Testis (tissue), 5 donors: ENCODE measurements at places on chromosomes 2 and 18.
A peak's percentile ranks its signal among the peaks of the same experiment; 100 is the strongest.

DNA sequence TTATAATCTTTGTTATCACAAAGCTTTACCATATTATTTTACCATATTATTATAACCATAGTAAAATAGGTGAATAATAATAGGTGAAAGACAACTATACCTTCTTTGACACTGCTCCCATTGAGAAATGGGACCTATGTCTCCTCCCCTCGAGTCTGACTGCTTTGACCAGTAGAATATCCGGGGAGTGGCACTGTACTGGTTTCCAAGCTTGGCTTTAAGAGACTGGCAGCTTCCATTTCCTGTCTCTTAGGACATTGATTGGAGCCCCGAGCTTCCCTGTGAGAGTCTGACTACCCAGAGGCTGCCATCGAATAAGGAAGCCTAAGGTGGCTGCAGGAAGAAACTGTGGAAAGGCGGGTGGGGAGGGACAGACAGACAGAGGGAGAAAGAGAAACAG lies 40.1 kb upstream of the PLEKHM3 start:
- no peak for DNase-seq

DNA sequence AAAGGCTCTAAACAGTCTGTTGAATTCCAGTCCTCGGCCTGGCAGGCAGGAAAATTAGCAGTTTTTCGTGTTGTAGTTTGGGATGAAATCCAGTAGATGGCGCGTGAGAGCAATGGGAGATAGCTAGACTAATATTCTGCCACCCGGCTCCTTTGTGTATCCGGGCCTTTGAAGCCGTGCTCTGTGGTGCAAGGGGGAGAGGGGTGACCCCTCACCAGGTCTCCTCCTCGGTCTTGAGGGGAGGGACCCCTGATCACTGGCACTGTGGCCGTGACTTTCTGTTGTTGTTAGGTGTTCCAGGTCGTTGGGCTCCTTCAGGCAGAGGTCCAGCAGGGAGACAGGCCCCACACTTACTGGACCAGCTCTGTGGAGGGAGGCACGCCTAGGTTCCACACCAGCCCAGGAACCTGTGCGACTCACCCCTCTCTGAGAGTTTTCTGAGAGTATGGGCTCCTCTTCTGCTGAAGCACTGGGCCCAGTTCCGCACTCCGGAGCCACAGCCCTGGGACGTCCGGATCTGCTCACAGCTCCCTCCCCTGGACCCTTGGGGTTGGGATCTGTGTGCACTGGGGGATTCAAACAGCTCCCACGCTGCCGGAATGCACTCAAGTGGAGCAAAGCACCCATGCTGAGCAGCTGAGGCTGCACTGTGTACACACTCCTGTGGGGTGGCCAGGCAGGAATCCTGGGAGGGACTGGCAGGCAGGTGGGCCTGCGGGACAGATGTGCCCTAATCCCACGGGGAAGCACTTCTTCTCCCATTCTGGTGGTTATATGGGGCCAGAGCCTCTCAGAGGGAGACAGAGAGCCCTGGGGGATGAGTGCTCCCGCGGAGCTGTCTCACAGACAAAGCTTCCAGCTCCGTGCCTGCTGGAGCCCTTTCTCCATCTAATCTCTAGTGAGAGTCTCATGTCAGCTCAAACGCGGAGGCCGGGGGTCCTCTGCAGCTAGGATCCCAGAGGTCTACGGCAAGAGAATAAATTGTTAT lies 8.8 kb downstream of the GKN2 start:
- DNase-seq, result peak; percentile 70

- no peak for DNase-seq
These were observed 87.5 kb downstream of the TCF4 start for GRCh38 chr18:55500316-55501086.

GRCh38 chr2:168649105-168649504 lies 153.3 kb upstream of the NOSTRIN start:
- no peak for DNase-seq

- no peak for DNase-seq
These were observed 89.0 kb downstream of the LAMA1 start for GRCh38 chr18:7028625-7029024.

- no peak for DNase-seq
These were observed 152.8 kb downstream of the DSC3 start for GRCh38 chr18:30889519-30890301.

- no peak for DNase-seq
These were observed 38.1 kb downstream of the LDLRAD4 start for GRCh38 chr18:13256444-13257305.

DNA sequence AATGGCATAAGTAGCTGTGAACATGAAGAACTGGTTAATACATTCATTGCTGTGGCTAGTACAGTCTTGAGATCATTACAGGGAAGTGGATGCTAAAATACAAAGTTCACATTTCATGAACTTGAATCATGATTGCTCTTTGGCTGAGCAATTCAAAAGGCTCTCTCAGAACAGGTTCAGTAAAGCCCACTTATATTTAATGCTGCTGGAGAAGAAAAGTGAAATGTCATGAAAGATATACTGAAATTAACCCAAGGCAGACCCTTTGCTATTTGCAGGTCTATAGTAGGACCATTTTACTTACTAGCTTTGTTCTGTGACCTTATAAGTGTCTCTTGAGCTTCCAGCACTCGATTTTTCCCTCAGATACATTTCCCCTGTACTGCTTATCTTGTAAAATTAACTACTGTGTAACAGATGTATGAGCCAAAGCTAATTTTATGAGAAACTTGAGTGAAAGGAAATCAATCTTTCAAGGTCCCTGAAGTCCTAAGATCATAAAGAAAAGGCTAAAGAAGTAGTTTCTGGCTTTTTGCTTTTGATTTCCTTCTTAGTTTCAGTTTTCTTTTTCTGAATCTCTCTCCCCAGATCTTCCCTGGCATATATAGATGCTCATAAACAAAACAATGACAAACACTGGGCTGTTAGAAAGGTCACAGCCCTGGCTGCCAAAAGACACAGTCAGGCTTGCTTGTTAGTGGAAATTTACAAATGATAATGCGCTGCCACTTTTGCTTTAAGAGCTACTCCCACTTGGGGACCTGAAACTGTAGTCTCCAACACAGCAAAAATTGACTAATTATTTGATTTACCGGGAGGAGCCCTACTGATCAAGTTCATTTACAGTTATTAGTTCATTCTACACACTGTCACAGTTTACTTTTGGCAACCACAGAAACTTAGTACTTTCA lies 132.7 kb upstream of the XPO1 start:
- DNase-seq, result peak; percentile 57
